Naive thymus-derived CD4-positive, alpha-beta T cell (primary cell): ENCODE measurements at places on chromosomes 3 and 15. TPM values are rescaled to one million over a fixed set of nuclear protein-coding genes. Genes with fewer than 3 reads are reported as not detected.

DNA sequence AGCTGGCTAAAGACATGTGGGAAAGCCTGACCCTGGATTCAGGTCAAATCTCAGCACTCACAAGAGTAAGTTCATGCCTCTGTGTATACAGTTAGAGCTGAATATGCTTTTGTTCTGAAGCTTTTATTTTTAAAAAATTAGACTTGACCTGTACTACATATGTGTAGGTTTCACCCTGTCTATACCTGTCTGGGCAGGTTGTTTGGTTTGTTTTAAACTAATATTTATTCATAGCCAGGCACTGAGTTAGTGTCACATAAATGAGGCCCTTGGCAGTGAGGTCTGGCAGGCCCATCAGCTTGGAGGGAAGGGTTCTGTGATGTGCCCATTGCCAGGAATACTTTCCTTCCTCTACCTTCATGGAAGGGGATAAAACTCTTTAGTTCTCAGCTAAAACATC is 1.9 kb downstream of the DNAJA4 start:
- no peak for DNase-seq

- no peak for DNase-seq
These were observed 22.7 kb downstream of the SEC61A1 start for GRCh38 chr3:128074851-128075521.

DNA sequence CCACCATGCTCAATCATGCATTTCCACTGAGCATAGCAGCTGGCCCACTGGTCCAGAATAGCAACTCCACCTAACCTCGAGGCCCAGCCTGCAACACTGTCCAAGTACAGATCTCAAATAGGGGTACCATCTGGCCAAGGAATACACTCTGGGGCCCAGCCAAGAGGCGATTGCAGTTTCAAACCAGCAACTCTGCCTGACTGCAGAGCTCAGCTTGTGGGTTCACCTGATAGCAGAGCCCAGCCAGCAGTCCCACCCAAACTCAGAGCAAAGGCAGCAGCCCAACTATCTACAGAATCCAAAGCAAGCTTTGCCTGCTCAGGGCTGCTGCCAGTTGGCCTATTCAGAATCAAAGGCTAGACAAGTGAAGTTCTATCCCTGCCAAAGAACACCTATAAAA is 30.5 kb downstream of the POLQ start:
- DNase-seq, result no peak

The EFCC1 gene
- 0.27 TPM for polyA plus RNA-seq

The SLC28A2 gene
- not detected for polyA plus RNA-seq

DNA sequence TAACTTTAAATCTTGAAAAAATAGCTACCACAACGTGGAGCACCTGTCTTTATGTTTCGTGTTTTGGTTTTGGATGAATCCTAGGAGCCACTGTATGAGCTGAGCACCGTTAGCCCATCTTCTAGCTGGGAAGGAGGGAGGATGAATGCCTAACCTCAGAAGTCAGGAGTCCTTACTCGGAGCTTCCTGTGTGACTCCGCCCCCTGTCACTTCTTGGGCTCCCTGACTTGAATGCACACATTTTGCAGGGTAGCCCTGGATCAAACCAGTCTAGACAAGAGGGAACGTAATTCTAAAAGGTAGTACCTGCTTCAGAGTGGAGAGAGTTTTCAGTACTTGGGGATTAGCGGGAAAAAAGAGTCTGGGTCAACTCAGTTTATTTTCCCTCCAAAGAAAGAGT is 5.3 kb downstream of the GABRA5 start:
- DNase-seq, result no peak

DNA sequence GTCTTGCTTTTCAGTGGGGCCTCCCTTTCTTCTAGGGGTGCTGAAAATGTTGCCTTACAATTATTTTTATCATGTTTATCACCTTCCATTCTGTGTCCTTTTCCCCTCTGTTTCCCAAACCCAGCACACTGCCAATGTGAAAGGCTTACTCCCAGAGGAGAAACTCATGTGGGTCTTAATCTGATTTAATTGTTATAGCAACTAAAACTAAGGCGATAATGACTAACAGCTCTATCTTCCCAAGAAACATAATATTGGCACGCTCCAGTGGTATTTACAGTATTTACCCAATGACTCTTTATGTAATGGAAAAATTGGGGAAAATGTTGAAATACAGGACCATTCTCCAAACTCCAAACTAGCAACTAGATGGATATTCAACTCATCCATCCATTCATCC is 58.4 kb downstream of the MESD start:
- DNase-seq, result no peak

The CDCP1 gene
- polyA plus RNA-seq, result 0.21 TPM

GRCh38 chr3:105436687-105437086 is 70.0 kb downstream of the ALCAM start:
- no peak for DNase-seq

DNA sequence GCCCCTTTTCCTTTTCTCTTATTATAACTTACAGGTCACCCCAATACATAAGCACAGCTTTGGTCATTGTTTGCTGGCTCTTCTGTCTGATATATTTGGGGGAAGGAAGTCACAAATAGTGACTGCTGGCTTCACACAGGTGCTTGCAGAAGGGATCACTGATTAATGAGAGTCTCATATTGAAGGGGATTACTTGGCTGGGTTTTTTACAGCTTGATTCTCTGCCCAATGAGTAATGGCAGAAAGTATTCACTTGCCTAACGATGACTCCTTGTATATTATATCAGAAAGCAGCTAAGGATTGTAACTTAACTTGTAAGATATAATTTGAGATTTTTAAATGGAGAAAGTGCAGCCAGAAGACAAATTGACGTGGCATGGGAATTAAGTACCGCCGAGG is 119.3 kb upstream of the PFN2 start:
- DNase-seq, result no peak

The MITF gene
- polyA plus RNA-seq, result not detected

- DNase-seq, result no peak
These were observed 287.3 kb upstream of the COL8A1 start for GRCh38 chr3:99351122-99351521.

DNA sequence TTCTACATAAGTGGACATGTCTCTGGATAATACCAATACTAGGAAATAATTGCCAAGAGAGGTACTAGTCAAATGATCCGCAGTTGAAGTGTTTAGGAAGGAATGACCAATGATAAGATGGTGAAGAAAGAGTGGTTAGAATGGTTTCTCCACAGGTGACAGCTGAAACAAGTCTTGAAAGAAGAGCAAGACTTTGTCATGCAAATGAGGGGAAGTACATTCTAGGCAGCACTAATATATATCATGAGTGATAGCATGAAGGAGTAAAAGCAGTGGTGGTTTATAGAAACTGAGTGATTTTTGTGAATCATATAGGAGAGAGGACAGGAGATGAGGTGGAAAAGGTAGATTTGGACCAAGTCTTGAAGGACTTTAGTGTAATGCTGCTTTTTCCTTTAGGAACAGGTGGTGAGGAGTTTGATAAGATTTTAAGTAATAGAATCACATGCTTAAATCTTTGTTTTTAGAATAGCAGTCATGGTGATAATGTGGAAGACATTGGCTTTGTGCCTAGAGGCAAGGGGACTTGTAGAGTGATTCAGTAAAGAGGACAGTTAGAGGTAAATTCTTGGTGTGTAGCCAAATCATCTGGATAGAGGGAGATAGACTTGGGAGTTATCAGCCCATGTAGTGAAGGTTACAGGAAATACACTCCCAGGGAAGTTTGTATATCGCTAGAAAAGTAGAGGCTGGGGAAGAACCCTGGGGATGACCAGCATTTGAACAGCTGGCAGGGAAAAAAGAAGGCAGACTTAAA is 31.9 kb downstream of the SLMAP start:
- no peak for DNase-seq

DNA sequence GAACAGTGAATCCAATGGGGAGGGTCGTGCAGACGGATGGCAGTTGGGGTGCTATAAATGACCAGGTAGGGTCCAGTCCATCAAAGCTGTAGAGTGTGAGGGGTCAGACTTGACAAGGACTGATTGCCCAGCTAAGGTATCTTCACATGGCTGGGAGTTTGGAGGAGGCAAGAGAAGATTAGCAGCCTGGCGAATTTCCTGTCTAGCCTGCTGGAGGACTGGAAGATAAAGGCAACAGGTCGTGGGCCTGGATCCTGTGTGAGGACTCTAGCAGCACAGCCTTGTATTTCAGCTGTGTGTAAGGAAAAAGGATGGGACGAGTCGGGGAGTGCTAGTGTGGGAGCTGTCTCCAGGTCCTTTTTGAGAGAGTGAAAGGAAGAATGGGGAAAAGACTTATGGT is 17.6 kb downstream of the CCR5AS start:
- no peak for DNase-seq

The HEMK1 gene
- polyA plus RNA-seq, result 35.2 TPM

GRCh38 chr3:66473692-66474091 is 27.1 kb downstream of the LRIG1 start:
- no peak for DNase-seq

DNA sequence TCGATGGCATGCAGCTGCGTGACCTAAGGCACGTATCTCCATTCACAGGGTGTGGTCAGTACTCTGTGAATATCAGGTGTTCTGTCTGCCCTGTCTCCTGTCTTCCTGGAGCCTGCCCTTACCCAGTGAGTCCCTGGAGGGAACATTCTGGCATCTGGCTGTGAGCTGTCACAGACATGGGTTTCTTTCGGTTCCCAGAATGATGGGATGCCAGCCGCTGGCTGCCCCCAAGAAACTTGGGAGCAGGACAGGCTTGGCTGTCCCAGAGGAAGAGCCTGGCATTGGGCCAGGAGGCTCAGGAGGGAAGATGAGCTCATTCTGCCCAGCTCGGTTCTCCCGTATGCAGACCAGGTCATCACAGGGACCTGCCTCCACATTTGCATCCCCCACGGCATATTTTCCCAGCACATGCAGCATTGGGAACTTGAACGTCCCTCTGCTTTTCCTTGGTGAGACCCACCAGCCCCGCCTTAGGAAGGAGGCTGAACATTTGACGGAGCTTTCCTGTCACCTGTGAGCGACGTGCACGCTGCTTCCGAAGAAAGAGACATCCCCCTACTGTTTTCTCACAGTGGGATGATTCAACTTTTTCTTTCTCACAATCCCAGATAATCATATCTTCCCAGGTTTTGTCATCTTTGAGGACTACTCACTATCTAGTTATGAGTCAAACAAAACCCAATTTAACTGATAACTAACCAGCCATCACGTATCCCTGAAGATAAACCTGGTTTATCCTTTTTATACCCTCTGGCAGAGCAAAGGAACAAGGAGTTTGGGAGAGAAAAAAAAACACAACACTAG is 22.0 kb upstream of the PGPEP1L start:
- DNase-seq, result no peak

The ARHGEF3 gene
- 78.8 TPM for polyA plus RNA-seq

- DNase-seq, result no peak
These were observed 455.7 kb downstream of the FOXP1 start for GRCh38 chr3:71127844-71128243.

- DNase-seq, result no peak
These were observed 110.5 kb upstream of the WNT5A start for GRCh38 chr3:55597641-55598040.

DNA sequence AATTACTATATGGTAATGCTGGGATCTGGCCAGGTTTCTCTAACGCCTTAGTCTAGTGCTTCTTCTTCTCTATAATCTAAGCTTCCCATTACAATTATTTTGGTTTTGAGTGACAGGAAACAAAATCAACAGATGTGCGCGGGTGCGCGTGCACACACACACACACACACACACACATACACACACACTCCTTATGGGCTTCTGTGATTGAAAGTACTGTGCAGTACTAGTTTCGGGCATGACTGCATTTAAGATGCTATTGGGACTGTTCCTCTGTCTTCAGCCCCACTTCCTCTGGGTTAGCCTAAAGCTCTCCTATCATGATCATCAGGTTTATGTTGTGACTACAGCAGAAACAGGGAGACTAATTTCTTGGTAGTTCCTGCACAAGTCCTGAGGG is 32.2 kb downstream of the EPHB1 start:
- no peak for DNase-seq

The MRPL46 gene
- polyA plus RNA-seq, result 74.3 TPM

DNA sequence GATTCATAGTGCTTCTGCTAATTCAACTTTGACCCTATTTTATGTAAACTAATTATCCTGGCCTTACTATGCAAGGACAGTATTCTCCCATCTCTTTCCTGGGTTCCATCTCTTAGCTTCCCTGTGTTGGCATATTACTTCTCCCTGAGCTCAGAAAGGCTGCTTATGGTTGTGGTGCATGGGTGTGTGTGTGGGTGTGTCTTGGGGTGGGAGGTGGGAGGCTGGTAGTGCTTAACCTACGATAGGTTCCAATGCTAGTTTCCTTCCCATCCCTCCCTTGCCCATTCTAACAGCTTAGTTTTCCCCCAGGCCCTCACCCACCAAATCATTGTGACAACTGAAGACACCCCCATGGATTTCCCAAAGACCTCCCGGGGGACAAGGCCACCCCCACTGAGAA is 22.8 kb upstream of the ZBTB38 start:
- DNase-seq, result no peak

GRCh38 chr3:35723480-35724097 is 84.3 kb downstream of the ARPP21 start:
- DNase-seq, result no peak

GRCh38 chr15:44308415-44308814 is 19.9 kb downstream of the GOLM2 start:
- DNase-seq, result no peak

- no peak for DNase-seq
These were observed 20.1 kb upstream of the MAGEF1 start for GRCh38 chr3:184731786-184732537.

The SLC22A14 gene
- not detected for polyA plus RNA-seq

DNA sequence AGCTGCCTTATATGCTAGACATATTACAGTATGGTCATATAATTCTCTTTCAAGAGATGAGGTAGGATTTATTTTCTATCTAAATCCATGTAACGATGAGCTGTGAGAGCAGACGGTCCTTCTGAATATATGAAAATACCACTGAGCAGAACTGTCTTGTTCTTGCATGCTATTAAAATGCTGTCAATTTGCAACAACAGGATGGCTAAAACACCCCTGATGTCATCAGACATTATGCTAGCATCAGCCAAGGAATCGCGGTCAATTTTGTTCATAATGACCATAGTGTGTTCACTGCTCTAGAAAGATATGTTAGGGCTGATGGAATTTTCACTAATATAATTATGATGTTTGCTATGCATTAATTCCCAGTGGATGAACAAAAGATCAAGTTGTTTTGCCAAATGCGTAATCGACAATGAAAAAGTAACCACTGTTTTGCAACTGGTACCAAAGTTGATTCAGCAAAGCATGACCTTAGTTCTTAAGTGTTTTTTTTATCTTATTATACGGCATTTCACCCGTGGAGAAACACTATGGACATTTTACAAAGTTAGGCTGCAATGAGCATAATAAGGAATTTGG is 765.4 kb upstream of the NR2F2 start:
- DNase-seq, result no peak

The SUSD5 gene
- polyA plus RNA-seq, result not detected

DNA sequence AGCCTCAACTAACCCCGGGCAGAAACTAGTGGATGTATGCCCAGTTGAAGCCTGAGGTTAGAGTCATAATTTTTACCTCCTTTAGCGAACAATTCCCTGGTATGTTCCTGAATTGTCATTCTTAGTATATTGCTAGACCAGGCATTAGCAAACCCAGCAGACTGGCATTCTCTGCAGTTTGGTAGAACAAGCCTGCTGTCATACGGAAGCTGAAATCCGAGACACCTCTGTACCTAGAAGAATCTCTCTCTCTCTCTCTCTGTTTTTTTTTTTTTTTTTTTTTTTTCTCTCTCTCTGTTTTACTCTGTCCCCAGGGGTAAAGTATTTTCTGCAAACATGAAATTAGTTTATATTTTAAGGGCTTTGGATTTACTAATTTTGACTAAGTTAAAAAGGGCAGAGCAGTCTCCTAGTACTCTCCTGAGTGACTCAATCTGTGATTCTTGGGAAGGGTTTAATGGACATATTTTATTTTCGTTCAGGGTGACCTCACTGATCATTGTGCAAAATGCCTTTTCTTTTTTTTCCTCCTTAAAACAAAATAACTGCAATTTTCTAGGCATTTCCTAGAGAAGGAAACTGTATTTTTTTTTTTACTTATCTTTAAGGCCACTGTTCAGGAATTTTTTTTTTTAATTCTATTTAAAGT is 133.6 kb upstream of the ICE2 start:
- DNase-seq, result no peak
